ENCODE measurements at places on chromosomes 1 and 21. TPM values are rescaled to one million over a fixed set of nuclear protein-coding genes. Genes with fewer than 3 reads are reported as not detected.
A peak's percentile ranks its signal among the peaks of the same experiment; 100 is the strongest.

ISG20L2 gene
- total RNA-seq: 25.4 TPM

DNA sequence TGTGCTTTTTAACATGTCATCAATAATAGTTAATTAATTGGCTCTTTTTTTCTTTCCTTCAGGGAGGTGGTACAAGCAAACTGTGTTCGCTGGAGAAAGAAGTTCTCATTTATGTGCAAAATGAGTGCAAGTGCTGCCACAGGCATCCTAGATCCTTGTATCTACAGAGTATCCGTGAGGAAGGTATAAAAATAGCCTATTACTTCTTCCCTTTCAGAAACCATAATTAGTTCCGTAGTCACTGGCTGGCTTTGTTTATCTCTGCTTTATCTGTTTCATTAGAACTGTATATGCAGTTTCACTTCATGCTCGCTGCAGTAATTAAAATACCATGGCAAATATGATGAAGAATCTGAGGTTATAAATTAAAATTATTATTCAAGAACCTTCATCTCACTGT, 40.6 kb downstream of the EEIG2 start:
- H3K27me3 ChIP-seq: no peaks in the 10 kb centered on the region
- H3K4me1 ChIP-seq: peaks cover 9% of the 10 kb centered on the region
- no peak overlapping the region for H3K27ac ChIP-seq

- peaks cover 27% of the 10 kb centered on the region for H3K4me1 ChIP-seq
- no peaks in the 10 kb centered on the region for H3K27me3 ChIP-seq
- H3K4me3 ChIP-seq: no peak overlapping the region
- DNase-seq: no peak
Observed at GRCh38 chr1:55584526-55585401, 369.6 kb upstream of the USP24 start.

DNA sequence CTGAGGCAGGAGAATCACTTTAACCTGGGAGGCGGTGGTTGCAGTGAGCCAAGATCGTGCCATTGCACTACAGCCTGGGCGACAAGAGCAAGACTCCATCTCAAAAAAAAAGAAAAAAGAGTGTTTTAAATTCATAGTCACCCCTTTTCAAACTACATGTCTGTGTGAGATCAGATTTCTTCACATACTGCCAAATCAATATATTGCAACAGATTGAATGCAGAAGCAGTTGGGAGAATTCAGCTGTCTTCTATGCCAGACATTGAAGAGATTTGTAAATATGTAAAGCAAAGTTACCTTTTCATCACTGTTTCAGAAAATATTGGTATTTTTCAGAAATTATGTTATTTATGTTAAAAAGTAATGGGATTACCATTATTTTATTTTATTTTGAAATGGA, 101.1 kb downstream of the TMEM200B start:
- DNase-seq: no peak
- no peaks in the 10 kb centered on the region for H3K4me1 ChIP-seq
- H3K27me3 ChIP-seq: no peaks in the 10 kb centered on the region
- H3K4me3 ChIP-seq: no peak overlapping the region
- no peaks in the 10 kb centered on the region for H3K36me3 ChIP-seq
- no peak overlapping the region for H3K27ac ChIP-seq

DNA sequence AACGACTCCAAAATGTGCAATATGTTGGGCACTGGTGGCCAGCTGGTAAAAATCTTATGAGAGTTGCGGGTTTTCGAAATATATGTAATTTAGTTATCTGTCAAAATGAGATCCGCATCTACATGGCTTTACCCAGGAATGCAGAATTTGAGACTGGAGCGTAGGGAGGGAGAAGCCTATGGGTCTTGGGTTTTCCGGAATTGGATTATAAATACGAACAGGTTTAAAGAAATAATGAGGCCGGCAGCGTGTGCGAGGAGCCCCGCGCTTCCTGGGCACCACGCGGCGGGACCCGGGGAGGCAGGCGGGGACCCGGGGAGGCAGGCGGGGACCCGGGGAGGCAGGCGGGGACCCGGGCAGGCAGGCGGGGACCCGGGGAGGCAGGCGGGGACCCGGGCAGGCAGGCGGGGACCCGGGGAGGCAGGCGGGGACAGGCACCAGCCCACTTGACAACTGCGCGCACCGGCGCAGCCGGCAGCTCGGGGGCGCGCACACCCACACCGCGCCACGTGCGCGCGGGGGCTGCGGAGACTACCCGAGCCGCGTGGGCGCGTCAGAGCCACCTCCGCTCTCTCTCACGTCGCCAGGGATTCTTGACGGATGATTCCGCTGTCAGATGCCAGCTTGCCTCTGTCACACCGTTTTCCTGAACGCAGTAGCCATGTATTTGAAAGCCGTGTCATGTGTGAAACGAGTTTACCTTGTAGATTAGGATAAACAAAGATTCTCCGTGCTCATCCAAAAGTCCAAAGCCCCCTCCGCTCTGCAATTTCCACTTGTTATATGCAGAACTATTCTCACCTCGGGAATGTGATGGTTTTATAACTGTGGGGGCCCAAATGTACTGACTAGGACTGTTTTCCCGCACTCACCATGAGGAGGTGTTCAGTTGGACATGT, 54.3 kb upstream of the HNRNPU start:
- DNase-seq: peak; percentile 15
- H3K4me1 ChIP-seq: no peaks in the 10 kb centered on the region
- peak overlapping the region; percentile 59 for H3K4me3 ChIP-seq
- H3K27me3 ChIP-seq: 0 out of 2 replicates have a peak, but pooled peaks cover 7% of the 10 kb centered on the region
- H3K36me3 ChIP-seq: no peaks in the 10 kb centered on the region

DNA sequence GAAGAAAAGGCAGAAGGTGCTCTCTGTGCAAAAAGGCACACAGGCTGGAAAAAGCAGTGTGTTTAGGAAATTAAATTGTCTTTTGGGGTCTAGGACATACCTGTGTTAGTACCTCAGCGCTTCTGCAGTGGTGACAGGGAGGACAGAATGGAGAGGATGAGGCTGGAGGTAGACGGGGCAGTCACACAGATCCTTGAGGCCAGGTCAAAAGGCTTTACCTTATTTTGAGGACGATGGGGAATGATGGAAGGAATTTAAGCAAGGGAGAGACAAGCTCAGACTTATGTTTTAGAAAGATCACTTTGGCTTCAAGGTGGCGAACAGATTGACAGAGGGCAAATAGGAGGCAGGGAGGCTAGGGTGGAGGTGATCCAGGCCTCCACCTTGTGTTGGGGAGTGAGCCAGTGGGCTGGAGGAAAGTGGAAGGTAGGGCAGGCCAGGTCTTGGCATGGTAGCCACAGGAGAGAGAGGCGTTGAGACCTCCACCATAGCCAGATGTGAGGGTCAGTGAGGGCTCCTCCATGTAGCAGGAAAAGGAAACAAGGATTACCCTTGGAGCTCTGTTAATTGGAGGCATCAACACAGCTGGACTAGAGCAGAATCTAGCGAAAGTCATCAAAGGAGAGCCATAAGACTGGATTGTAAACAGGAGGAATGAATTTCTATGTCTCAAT, 4.2 kb downstream of the CYP4B1 start:
- H3K36me3 ChIP-seq: no peaks in the 10 kb centered on the region
- peaks cover 51% of the 10 kb centered on the region for H3K4me1 ChIP-seq
- H3K4me3 ChIP-seq: no peak overlapping the region
- H3K27me3 ChIP-seq: no peaks in the 10 kb centered on the region

GNG12 gene
- total RNA-seq: 69.9 TPM

DNA sequence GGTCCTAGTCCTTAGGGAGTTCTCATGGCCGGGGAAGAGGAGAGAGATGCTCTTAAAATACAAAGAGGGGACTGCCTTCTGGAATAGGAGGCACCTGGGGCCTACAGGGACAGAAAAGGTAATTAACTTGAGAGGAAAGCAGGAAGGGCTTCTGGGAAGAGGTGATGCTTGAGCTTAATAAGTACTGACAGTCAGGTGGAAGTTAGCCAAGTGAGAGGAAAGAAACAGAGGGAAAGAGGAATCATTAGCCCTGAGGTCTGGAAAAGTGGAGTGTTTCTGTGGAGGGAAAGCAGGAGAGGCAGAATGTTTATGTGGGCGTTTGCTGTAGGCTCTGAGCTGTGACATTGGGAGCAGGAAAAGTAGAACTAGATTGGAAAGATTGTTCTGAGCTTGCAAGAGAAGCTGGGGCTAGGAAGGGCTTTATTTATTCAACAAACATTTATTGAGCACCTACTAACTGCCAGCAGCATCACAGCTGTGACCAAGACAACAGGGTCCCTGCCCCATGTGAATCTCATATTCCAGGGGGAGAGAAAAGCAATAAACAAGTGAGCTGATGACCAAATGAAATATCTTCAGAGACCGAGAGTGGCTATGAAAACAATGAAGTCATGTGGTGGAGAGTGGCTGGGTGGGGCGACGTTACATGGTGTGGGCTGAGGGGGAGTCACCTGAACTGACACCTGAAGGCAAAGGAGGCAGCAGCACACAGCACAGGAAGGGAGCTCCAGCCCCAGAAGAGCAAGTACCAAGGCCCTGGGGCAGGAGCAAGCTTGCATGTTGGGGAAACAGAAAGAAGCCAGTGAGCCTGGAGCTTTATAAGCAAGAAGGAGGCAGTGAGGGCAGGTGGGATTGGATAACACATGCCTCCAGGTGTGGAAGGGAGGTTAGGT, 4.4 kb upstream of the FNDC5 start:
- no peaks in the 10 kb centered on the region for H3K36me3 ChIP-seq
- H3K27ac ChIP-seq: no peak overlapping the region
- no peaks in the 10 kb centered on the region for H3K4me1 ChIP-seq
- no peak overlapping the region for H3K4me3 ChIP-seq
- peaks cover 17% of the 10 kb centered on the region for H3K27me3 ChIP-seq
- no peak for DNase-seq

S100A7A gene
- not detected for total RNA-seq

GRCh38 chr1:245968775-245969174, 538.3 kb downstream of the SMYD3 start:
- H3K4me1 ChIP-seq: no peaks in the 10 kb centered on the region
- H3K4me3 ChIP-seq: no peak overlapping the region
- no peaks in the 10 kb centered on the region for H3K36me3 ChIP-seq

GRCh38 chr1:8025061-8025670, 943 bp downstream of the ERRFI1 start:
- peak overlapping the region; percentile 90 for H3K27ac ChIP-seq
- peaks cover 31% of the 10 kb centered on the region for H3K4me1 ChIP-seq
- H3K4me3 ChIP-seq: peak overlapping the region; percentile 91

- H3K27ac ChIP-seq: no peak overlapping the region
- no peak overlapping the region for H3K4me3 ChIP-seq
- H3K4me1 ChIP-seq: peaks cover 14% of the 10 kb centered on the region
- H3K36me3 ChIP-seq: no peaks in the 10 kb centered on the region
Observed at GRCh38 chr21:42038826-42039425, 28.8 kb upstream of the ZBTB21 start.

Data from PC-9 (cell line).